Breast epithelium (tissue), 4 donors: ENCODE measurements at places on chromosomes 16 and 17. TPM values are rescaled to one million over a fixed set of nuclear protein-coding genes. Genes with fewer than 3 reads are reported as not detected.

DNA sequence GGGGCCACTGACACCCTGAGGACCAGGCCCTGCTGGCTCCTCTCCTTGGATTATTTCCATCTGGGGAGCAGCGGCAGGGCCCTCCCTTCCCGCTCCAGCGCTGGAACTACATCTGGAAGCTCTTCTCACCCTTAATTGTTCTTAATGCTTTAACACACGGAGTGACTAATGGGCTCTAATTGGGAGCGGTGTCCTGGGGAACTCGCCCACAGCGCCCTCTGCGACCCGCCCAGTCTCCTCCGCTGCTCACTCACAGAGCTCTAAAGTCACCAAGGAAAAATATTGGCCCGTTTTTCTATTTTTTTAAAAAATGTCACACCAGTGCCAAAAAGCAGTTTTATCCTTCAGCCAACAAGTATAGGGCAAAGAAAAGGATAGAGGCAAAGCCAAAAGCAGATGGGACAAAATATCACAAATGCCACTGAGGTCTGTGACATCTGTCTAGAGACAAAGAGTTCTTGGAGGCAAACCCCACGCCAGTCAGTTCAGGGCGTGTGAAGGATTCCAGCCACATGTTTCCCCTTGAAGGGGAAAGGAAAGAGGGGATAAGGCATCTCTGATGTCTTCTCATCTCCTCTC, 134.7 kb downstream of the RBFOX3 start:
- H3K4me3 ChIP-seq = no peak overlapping the region
- H3K27me3 ChIP-seq = no peaks in the 10 kb centered on the region
- H3K36me3 ChIP-seq = no peaks in the 10 kb centered on the region
- H3K27ac ChIP-seq = no peak overlapping the region

GRCh38 chr17:75249564-75249963, 11.8 kb downstream of the GGA3 start:
- no peaks in the 10 kb centered on the region for H3K36me3 ChIP-seq
- no peaks in the 10 kb centered on the region for H3K27me3 ChIP-seq
- peak overlapping the region; percentile 58 for H3K27ac ChIP-seq
- DNase-seq = no peak
- H3K4me1 ChIP-seq = no peaks in the 10 kb centered on the region

GRCh38 chr16:76665571-76666275, 388.5 kb downstream of the CNTNAP4 start:
- H3K27me3 ChIP-seq = no peaks in the 10 kb centered on the region
- no peaks in the 10 kb centered on the region for H3K4me1 ChIP-seq
- H3K27ac ChIP-seq = no peak overlapping the region
- no peaks in the 10 kb centered on the region for H3K36me3 ChIP-seq
- H3K4me3 ChIP-seq = no peak overlapping the region
- no peak for DNase-seq

DNA sequence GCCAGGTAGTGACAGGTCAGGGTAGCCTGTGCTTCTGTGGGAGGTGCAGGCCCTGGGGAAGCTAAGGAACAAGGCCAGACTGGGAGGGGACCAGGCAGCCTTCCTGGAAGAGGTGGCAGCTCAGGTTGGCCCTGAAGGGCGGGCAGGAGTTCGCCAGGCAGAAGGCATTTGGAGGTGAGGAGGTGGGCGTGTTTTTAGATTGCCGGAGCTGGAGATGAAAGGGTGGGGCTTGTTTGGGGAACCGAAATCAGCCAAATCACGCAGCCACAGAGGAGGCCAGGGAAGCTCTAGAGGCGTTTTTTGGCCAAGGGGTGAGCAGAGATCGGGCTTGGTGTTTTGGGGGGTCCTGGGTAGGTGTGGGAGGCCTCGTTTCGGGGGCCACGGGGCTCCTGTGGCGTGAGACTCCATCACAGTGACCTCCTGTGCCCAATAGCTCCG, 7.6 kb downstream of the ADCY7 start:
- DNase-seq = no peak
- peak overlapping the region; percentile 37 for H3K4me3 ChIP-seq
- no peaks in the 10 kb centered on the region for H3K36me3 ChIP-seq
- no peaks in the 10 kb centered on the region for H3K4me1 ChIP-seq

GRCh38 chr17:74770498-74771318, 5.4 kb downstream of the NAT9 start:
- H3K27me3 ChIP-seq = no peaks in the 10 kb centered on the region
- H3K4me1 ChIP-seq = peaks cover 14% of the 10 kb centered on the region
- DNase-seq = peak; percentile 88

GRCh38 chr16:606656-607307, 16.9 kb downstream of the RAB40C start:
- no peaks in the 10 kb centered on the region for H3K27me3 ChIP-seq
- DNase-seq = no peak
- no peaks in the 10 kb centered on the region for H3K4me1 ChIP-seq
- H3K4me3 ChIP-seq = no peak overlapping the region
- no peak overlapping the region for H3K27ac ChIP-seq
- H3K36me3 ChIP-seq = no peaks in the 10 kb centered on the region

GRCh38 chr17:4247971-4248388, 15.8 kb downstream of the ANKFY1 start:
- peak overlapping the region; percentile 16 for H3K4me3 ChIP-seq
- H3K36me3 ChIP-seq = no peaks in the 10 kb centered on the region
- no peaks in the 10 kb centered on the region for H3K27me3 ChIP-seq
- H3K27ac ChIP-seq = peak overlapping the region; percentile 83
- no peaks in the 10 kb centered on the region for H3K4me1 ChIP-seq
- DNase-seq = peak; percentile 64

- H3K4me1 ChIP-seq = no peaks in the 10 kb centered on the region
- DNase-seq = no peak
- no peaks in the 10 kb centered on the region for H3K36me3 ChIP-seq
- H3K4me3 ChIP-seq = no peak overlapping the region
Observed at GRCh38 chr17:43351691-43352090, 47.1 kb upstream of the ARL4D start.

DNA sequence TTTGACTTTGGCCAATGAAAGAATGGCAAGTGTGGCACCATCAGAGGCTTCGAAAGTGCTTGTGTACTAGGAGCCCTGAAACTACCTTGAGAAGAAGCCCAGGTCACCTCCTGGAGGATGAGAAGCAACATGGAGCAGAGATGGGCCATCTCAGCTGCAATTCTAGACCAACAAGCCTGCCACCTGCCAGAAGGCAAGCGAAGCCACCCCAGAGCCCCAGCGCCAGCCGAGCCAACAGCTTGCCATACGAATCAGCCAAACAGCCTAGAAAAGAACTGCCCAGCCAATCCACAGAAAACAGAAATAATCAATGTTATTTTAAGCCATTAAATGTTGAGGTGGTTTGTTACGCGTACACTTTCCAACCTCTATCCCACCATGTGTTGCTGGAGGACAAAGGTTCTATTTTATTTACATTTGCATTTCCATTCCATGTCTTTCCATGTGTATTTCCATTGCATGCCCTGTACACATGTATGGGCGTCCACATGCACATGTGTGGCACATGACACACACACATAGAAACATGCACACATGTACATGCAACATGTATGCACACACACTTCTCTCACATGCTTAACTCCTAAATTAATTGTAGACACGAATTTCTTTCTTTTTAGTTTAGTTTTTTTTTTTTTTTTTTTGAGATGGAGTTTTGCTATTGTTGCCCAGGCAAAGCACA, 144.3 kb upstream of the TNRC6C start:
- peaks cover 6% of the 10 kb centered on the region for H3K4me1 ChIP-seq
- no peaks in the 10 kb centered on the region for H3K27me3 ChIP-seq
- H3K4me3 ChIP-seq = no peak overlapping the region
- H3K27ac ChIP-seq = no peak overlapping the region
- no peaks in the 10 kb centered on the region for H3K36me3 ChIP-seq

DNA sequence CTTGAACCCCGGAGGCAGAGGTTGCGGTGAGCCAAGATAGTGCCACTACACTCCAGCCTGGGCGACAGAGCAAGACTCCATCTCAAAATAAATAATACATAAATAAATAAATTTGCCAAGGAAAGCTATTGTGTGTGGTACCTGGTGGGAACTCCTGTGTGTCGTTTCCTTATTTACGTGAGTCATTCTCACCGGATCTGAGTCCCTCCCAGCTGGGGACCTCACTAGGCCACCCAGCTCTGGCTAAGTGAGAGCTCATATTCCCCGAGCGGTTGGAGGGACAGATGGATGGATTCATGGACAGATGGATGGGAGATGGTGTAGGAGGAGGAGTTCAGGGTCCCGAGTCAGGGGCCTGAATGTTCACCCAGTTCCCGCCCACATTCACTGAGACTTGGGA, 22.9 kb upstream of the C1QL1 start:
- H3K27ac ChIP-seq = no peak overlapping the region
- H3K4me3 ChIP-seq = no peak overlapping the region
- no peak for DNase-seq
- H3K36me3 ChIP-seq = no peaks in the 10 kb centered on the region
- H3K27me3 ChIP-seq = no peaks in the 10 kb centered on the region

DNA sequence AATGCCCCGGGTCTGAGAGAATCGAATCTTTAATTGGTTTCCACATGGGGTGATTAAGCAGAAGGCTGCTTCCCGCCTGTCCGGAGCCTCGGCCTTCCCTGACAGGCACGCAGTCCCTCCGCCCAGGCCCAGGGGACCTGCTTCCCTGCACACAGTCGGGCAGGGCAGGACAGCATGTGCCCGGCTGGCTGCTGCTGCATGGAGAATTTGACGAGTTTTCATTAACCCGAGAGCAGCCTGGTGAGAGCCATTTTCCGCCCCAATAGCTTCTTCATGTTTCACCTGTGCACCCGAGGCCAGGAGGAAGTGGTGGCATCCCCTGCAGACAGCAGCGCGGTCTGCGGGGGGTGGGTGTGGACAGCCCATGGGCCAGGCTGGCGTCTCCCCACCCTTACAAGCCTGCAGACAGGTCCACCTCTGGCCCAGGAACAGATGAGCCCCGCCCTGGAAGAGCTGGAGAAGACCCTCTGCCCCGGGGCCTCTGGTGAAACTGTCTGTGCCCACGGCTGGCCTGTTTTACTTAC, 67.0 kb downstream of the KLHDC4 start:
- no peak overlapping the region for H3K4me3 ChIP-seq
- H3K36me3 ChIP-seq = no peaks in the 10 kb centered on the region
- H3K4me1 ChIP-seq = no peaks in the 10 kb centered on the region
- H3K27ac ChIP-seq = no peak overlapping the region
- no peaks in the 10 kb centered on the region for H3K27me3 ChIP-seq
- no peak for DNase-seq

DNA sequence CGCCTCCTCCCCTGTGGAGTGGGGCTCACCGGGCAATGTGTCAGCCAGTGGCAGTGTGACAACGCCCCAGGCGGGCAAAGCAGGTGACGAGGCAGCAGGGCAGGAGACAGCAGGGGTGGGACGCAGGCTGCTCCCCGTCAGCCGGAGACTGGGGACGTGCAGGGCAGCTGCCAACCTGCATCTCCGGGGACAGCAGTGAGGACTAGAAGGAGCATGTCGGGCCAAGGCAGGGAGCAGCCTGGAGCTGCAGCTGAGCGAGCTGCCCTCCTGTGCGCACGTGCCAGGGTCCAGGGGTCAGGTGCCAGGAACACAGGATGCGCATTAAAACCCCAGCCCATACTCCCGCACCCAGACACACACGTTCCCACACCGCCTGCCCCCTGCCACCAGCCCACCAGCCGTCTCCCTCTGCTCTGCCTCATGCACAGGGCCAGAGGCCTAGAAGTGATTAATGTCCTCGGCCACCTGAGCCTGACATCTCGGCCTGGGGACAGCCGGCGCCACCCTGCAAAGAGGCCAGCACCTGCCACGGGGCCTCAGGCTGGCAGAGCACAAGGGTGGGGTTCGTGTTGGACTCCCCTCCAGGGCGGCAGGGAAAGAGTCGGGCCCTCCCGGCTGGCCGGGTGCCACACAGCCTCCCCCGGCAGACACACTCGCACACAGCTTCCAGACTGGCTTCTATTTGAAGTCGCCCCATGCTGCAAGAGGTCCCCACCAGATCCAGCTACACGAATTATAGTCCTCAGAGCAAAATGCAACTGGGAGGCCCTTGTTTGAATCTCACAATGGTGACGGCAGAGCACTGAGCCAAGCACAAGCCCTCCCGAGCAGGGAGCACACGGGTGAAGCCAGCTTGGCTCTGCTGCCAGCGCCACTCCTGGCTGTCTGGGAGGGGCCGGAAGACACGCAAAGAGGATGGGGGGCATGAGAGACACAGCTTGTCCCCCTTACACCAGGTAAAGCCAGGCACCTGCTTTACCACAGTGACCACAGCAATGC, 90.4 kb downstream of the RBFOX3 start:
- H3K27me3 ChIP-seq = no peaks in the 10 kb centered on the region
- no peak overlapping the region for H3K4me3 ChIP-seq
- H3K36me3 ChIP-seq = no peaks in the 10 kb centered on the region
- H3K4me1 ChIP-seq = no peaks in the 10 kb centered on the region
- no peak overlapping the region for H3K27ac ChIP-seq

DNA sequence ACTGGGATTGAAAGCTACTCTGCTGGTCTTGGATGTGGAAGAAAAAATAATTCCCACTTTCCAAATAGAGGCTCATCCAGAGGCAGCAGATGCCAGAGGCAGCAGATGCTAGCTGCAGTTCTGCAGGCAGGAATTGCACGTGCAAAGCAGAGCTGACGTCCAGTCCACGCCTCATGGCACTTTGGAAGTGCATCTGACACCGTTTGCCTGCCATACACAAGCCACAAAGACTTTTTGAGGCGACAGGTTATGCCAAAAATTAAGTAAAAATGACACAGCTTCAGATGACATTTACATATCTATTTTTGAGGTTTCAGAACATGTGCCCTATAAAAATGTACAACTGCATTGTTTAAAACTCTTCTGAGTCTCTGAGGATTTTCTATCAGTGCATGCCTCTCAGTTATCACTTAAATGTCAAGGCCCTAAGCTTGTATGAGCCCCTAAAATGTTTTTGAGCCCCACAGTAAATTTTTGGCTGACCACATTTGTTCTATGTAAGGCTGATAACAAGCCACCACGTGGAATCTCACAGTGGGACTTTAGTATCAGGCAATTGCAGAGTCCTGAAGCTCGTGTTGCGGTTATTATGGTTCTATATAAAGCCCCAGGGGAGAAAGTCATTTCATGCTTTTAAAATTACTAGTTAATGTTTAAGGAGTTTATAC, 239.2 kb downstream of the PRKCA start:
- no peak overlapping the region for H3K4me3 ChIP-seq
- DNase-seq = no peak
- H3K27me3 ChIP-seq = no peaks in the 10 kb centered on the region
- no peaks in the 10 kb centered on the region for H3K36me3 ChIP-seq
- H3K4me1 ChIP-seq = no peaks in the 10 kb centered on the region

Gene ENGASE
- total RNA-seq = 31.5 TPM

Gene SPNS3
- total RNA-seq = not detected

Gene CCL23
- total RNA-seq = 1.9 TPM

Gene CIBAR2
- not detected for total RNA-seq

Gene SOST
- total RNA-seq = not detected

Gene PIK3R6
- total RNA-seq = under 0.01 TPM
